ENCODE measurements at places on chromosomes 4 and X.

- DNase-seq: no peak
These were observed 40.7 kb downstream of the MTTP start for GRCh38 chr4:99615170-99615820.

GRCh38 chr4:54493862-54494261 is 163.9 kb upstream of the KIT start:
- no peak for DNase-seq

DNA sequence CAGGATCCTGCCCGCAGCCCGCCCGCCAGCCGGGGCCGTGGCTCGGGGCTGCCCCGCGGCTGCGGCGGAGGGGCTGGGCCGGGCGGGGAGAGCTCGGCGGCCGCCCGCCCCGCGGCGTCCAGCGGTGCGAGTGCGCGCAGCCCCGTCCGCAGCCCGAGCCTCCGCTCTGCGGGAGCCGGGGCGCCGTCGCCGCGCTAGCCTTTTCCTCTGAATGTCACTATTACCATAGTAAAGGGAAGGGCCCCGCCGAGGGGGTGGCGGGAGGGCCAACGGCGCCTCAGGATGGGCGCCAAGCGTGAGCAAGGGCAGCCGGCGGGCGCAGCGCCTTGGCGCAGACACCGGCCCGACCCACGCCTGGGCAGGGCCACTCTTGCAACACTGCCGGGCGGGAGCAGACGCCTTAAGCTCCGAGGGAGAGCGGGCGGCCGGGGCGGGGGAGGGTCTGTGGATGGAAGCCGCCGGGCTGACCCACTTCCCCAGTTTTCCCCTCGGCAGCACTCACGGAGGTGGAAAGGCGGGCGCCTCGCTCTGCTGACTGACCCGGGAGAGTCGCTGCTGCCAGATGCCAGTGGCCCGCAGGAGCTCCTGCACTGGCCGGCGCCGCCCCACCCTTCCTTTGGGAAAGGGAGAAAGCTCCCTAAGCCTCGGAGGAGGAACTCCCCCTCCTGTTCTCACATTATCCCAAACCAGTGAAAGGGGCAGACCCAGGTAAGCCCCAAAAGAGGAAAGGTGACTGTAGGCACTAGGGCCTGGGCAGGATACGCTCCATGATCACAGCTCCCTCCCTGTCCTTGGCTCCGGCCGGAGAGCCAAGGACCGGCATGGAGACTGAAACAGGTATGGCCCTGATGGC is 329.4 kb downstream of the HNRNPD start:
- DNase-seq: no peak

DNA sequence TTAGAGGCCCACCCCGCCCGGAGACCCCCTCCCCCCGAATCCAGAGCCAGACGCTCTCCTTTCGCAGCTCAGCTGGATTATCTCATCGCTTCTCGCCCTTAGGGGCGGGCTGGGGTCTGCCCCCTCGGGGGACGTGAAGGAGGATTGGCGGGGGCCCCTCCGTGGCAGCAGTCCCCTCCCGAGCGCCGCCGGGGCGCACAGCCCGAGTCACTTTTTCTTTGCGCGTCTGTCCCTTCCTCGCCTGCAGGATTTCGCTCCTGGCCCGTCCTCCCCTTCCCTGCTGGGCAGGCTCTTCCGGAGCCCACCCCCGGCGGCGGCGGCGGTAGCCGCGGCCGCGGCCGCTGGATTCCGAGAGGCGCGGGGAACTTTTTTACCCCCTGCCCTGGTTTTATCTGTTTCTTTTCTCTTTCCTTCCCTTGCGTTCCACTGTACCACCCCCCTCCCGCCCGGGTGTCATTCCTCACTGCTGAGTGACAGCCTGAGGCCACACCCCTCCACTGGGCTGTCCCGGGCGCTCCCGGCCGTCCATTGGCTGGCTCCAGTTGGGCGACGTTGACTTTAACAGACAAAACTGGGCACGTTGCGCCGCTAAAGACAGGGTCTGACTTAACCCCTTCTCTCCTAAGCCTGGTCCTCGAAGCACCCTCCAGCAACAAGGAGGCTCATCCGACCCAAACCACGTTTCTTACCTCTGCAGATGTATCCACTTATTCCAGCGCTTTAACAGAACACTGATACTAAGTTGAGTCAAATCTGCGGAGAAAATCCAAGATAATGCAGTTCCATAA is 492 bp upstream of the NKX3-2 start:
- DNase-seq: no peak

GRCh38 chrX:119783026-119783425 is 8.4 kb downstream of the RPL39 start:
- no peak for DNase-seq
